Left lung (tissue), 14 donors: ENCODE measurements at places on chromosomes 5 and 9. TPM values are rescaled to one million over a fixed set of nuclear protein-coding genes. Genes with fewer than 3 reads are reported as not detected.

- no peak overlapping the region for H3K4me3 ChIP-seq
- no peaks in the 10 kb centered on the region for H3K4me1 ChIP-seq
- no peak overlapping the region for H3K27ac ChIP-seq
- no peaks in the 10 kb centered on the region for H3K36me3 ChIP-seq
- no peaks in the 10 kb centered on the region for H3K27me3 ChIP-seq
Measured at GRCh38 chr5:179205277-179205676, 140.0 kb downstream of the ADAMTS2 start.

GRCh38 chr5:96439477-96440184 lies 6.6 kb upstream of the PCSK1 start:
- no peaks in the 10 kb centered on the region for H3K36me3 ChIP-seq
- DNase-seq: no peak
- no peak overlapping the region for H3K4me3 ChIP-seq
- H3K27ac ChIP-seq: no peak overlapping the region
- peaks cover 35% of the 10 kb centered on the region for H3K27me3 ChIP-seq

GRCh38 chr9:123337971-123338370 lies 18.0 kb upstream of the CRB2 start:
- peaks cover 17% of the 10 kb centered on the region for H3K4me1 ChIP-seq
- H3K27ac ChIP-seq: no peak overlapping the region
- H3K4me3 ChIP-seq: no peak overlapping the region
- no peak for DNase-seq
- H3K27me3 ChIP-seq: peaks cover 24% of the 10 kb centered on the region

GRCh38 chr9:136808075-136808805 lies 492 bp downstream of the RABL6 start:
- H3K36me3 ChIP-seq: no peaks in the 10 kb centered on the region
- peak overlapping the region; percentile 30 for H3K27ac ChIP-seq
- DNase-seq: no peak
- H3K27me3 ChIP-seq: no peaks in the 10 kb centered on the region
- H3K4me3 ChIP-seq: peak overlapping the region; percentile 67
- H3K4me1 ChIP-seq: peaks cover 41% of the 10 kb centered on the region

DNA sequence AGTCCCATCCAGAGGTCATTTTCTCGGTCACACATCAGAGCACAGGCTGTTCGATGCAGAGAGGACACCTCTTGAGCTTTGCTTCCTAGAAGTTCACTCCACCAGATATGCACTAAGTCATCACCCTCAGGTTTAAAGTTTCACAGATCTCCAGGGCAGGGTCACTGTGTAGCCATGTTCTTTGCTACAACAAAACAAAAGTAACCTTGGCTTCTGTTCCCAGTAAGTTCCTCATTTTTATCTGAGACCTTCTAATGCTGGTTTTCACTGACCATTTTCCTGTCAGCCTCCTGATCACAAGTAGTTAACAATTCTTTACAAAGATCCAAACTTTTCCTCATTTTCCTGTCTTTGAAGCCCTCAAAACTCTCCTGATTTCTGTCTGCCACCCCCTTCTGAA lies 97.5 kb upstream of the CTSV start:
- no peaks in the 10 kb centered on the region for H3K27me3 ChIP-seq
- no peak for DNase-seq
- no peak overlapping the region for H3K4me3 ChIP-seq
- no peaks in the 10 kb centered on the region for H3K36me3 ChIP-seq
- no peak overlapping the region for H3K27ac ChIP-seq

GRCh38 chr5:41193456-41194205 lies 19.7 kb downstream of the C6 start:
- no peaks in the 10 kb centered on the region for H3K27me3 ChIP-seq
- no peaks in the 10 kb centered on the region for H3K4me1 ChIP-seq
- no peaks in the 10 kb centered on the region for H3K36me3 ChIP-seq
- H3K4me3 ChIP-seq: no peak overlapping the region

DNA sequence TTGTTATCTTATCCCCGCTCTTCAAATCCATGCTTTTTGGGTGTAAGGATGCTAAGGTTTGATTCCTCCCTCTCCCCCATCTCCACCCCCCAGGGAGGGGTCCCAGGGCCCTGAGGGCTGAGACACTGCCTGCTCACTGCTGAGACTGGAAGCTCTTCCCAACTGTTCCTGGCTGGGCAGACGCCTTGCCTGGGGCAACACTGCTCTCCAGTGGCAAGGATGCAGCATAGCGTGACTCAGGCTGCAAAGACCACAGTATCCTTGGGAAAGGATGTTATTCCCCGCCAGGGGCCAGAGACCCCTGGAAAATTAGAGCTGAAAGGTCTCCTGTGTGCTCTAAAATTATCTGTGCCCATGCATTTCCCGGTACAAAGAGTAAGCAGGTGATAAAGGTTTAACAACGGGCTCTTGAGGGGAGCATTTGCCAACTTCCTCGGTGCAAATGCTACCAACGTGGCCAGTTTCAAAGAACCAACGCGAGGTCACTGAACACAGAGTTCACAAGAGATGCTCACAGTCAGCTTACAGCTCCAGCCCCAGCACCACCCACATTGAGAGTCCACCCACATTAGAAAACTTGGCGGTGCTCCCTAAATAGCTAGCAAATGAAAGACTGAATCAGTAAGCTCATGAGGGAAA lies 271.9 kb downstream of the NSG2 start:
- DNase-seq: peak; percentile 35
- H3K36me3 ChIP-seq: no peaks in the 10 kb centered on the region
- H3K27me3 ChIP-seq: peaks cover 64% of the 10 kb centered on the region
- no peaks in the 10 kb centered on the region for H3K4me1 ChIP-seq
- H3K27ac ChIP-seq: no peak overlapping the region

- no peaks in the 10 kb centered on the region for H3K36me3 ChIP-seq
- H3K4me1 ChIP-seq: no peaks in the 10 kb centered on the region
- H3K27ac ChIP-seq: no peak overlapping the region
- DNase-seq: no peak
Measured at GRCh38 chr9:71179183-71179582, 57.8 kb upstream of the TRPM3 start.

DNA sequence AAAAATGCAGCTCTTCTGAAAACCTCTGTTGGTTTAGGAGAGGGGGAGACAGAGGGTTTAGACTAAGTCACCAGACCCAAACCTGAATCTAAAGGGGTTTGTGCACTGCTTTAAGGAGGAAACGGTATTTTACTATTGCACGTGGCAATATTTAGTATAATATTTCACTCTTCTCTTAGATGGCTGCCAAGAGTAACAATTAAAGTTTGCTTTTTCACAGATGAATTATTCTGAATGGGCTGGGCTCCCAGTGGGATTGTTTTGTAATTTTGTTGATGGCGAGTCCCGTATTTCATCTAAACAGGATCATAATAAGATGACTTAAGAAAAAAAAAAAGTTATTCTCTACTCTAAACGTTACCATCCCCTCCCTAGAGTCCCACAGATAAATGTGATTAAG lies 245.4 kb downstream of the PCSK5 start:
- no peak for DNase-seq
- H3K27ac ChIP-seq: no peak overlapping the region
- no peak overlapping the region for H3K4me3 ChIP-seq
- no peaks in the 10 kb centered on the region for H3K36me3 ChIP-seq
- no peaks in the 10 kb centered on the region for H3K27me3 ChIP-seq

DNA sequence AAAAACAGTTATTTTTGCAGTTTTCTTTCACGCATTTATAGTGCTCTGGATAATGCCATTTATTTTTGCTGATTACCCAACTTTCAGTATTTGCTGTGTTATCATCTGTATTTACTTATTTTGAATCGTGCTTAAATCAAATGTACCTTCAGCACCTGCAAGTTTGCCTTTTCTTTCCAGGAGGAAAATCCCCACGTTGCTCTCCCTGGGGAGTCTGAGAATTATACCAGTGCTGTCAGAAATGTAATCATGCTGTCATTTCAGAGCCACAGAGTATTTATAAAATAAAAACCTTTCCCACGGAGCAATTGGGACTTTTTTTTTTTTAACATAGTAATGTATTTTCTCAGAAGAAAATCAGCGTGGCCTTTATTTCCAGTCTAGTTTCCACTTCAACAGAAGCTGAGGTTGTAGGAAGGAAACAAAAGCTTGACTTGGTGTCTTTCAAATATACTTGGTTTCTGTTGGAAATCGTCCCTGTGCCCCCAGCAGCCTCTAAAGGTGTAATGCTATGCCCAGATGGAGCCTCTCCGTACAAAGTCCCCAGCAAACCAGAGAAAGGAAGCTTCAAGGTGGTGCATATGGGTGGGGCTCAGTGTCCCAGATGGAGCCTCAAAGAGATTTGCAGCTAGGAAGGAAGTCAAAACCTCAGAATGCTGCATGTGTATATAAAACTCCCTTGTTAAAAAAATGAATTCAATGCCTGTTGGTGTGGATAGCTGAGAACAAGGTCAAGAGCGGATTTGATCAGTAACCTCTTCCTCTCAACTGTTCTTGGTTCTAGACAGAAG lies 2.1 kb downstream of the GPR150 start:
- peaks cover 37% of the 10 kb centered on the region for H3K27me3 ChIP-seq
- DNase-seq: no peak
- H3K36me3 ChIP-seq: no peaks in the 10 kb centered on the region
- no peak overlapping the region for H3K4me3 ChIP-seq
- no peak overlapping the region for H3K27ac ChIP-seq

DNA sequence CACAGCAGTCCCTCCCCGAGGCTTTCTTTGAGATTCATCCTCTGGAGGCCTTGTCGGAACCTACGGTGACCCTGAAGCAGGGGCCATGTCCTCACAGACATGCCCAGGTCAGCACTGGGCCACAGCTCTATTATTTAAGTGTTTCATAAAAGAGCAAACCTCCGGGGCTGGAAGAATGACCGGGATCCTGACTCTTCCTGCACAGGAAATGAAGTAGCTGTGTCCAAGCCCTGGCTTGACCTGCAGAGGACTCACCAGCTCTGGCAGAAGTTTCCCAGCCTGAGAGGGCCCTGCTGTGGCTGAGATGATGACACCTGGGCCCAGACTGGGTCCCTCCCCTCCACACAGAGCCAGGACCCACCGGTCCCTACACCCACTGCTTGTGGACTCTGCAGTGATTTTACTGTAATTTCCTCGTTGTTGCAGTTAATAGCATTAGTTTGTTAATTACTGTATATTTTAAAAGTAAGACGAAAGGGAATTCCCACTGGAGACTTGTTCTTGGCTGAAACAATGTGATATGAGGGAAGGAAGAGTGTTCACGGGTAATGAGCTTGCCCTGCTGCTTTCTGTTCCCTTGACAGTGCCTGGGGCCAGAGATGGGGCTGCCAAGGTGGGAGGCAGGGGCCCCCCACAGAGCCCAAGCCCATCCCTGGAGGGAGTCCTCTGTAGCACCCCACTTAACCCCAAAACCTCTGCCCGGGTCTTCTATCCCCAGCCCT lies 72.2 kb downstream of the PCDH1 start:
- no peaks in the 10 kb centered on the region for H3K27me3 ChIP-seq
- H3K4me1 ChIP-seq: peaks cover 29% of the 10 kb centered on the region
- H3K4me3 ChIP-seq: no peak overlapping the region
- H3K36me3 ChIP-seq: no peaks in the 10 kb centered on the region
- no peak overlapping the region for H3K27ac ChIP-seq
- no peak for DNase-seq

- H3K4me1 ChIP-seq: peaks cover 58% of the 10 kb centered on the region
- peak overlapping the region; percentile 85 for H3K27ac ChIP-seq
- no peaks in the 10 kb centered on the region for H3K36me3 ChIP-seq
- no peaks in the 10 kb centered on the region for H3K27me3 ChIP-seq
Measured at GRCh38 chr9:38047301-38048251, 21.5 kb downstream of the SHB start.

- no peaks in the 10 kb centered on the region for H3K27me3 ChIP-seq
- no peaks in the 10 kb centered on the region for H3K36me3 ChIP-seq
- H3K27ac ChIP-seq: no peak overlapping the region
- H3K4me3 ChIP-seq: no peak overlapping the region
- DNase-seq: no peak
Measured at GRCh38 chr5:78058625-78059024, 235.9 kb downstream of the AP3B1 start.

Gene IRX4
- not detected for total RNA-seq

Gene PSMB7
- total RNA-seq: 86.3 TPM

Gene SLC36A2
- not detected for total RNA-seq
